NCI-H460 (cell line): ENCODE measurements at places on chromosomes 5 and 9. TPM values are rescaled to one million over a fixed set of nuclear protein-coding genes. Genes with fewer than 3 reads are reported as not detected.

DNA sequence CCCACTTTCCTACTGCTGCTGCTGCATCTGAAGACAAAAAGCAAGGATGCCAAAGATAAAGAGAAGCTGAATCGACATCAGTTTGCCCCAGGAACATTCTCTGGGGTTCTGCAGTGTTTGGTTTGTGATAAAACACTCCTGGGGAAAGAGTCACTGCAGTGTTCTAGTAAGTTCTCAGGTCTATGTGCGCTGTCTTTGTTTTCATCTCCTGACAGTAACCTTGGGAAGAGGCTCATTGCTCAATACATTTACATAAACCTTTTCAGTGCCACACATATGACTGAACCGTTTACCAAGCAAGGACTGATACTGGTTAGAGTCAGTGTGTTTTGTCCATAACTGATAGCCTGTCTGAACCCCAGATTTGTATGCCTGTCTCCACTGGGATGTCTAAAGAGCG, 232.1 kb downstream of the ARHGEF28 start:
- DNase-seq = no peak

- no peak for DNase-seq
Observed at GRCh38 chr5:83044926-83045325, 32.3 kb downstream of the TMEM167A start.

Gene TRIM52
- total RNA-seq = 10.2 and 10.6 TPM in 2 replicates

GRCh38 chr5:24065779-24066178, 558.4 kb downstream of the PRDM9 start:
- no peak for DNase-seq

DNA sequence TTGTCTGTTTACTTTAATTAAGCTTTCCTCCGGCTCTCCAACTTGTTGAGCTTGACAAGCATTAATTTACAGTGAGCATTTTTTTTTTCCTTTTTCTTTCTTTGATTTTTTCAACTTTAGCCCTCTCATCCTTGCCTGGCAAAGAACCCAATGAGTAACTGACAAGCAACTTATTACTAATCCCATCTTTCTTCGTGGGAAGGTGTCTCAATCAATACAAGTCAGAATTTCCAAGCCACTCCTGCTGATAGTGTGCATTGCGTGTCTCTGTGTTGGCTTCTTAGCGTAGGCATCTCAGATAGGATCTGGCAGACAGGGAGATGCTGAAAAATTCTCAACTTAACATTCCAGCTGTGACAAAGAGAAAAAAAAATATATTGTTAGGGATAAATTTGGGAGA, 527.7 kb upstream of the WWC1 start:
- no peak for DNase-seq

DNA sequence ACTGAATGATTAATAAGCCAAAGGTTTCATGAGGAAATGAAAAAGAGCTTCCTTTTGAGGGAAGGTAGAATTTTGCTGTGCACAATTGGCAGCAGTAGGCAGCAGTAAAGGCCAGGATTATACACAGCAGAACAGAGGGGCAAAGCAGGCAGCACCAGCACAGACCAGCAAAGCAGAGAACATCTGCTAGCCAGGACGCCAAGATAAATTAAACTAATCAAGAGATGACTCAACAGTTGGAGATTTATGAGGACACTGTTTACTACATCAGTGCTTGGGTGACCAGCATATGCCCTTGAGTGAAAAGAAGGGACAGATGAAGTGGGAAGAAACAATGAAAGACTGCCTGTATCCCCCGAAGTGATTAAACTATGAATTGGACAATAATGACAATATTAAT, 871.4 kb upstream of the CDH10 start:
- DNase-seq = no peak

Gene CKMT2
- total RNA-seq = not detected in 2 replicates

GRCh38 chr5:73218552-73219171, 45.7 kb downstream of the TMEM174 start:
- DNase-seq = peak; percentile 22

DNA sequence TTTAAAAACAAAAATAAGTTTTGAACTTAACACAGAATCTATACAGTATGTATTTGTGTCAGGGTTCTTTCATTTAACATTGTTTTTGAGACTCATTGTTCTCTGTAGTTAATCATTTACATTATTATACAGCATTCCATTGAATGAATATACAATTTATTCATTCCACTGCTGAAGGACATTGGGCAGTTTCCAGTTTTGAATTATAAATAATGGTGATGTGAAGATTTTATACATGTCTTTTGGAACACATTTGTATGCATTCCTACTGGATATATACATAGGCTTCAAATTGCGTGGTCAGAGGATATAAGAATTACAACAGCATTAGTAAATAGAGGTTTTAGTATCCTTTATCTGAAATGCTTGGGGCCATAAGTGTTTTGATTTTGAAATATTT, 72.0 kb downstream of the CEP120 start:
- no peak for DNase-seq

Gene LCN15
- not detected in 2 replicates for total RNA-seq

DNA sequence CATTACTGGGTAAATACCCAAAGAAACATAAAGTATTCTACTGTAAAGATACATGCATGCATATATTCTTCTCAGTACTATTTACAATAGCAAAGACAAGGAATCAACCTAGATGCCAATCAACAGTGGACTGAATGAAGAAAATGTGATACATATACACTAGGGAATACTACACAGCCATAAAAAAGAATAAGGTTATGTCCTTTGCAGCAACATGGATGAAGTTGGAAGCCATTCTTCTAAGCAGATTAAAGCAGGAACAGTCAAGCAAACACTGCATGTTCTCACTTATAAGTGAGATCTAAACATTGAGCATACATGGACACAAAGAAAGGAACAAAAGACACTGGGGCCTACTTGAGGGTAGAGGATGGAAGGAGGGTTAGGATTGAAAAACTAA, 39.6 kb upstream of the NDUFS4 start:
- DNase-seq = no peak

- no peak for DNase-seq
Observed at GRCh38 chr5:35149041-35149440, 81.2 kb downstream of the PRLR start.

GRCh38 chr5:67969631-67970030, 245.9 kb upstream of the PIK3R1 start:
- no peak for DNase-seq

DNA sequence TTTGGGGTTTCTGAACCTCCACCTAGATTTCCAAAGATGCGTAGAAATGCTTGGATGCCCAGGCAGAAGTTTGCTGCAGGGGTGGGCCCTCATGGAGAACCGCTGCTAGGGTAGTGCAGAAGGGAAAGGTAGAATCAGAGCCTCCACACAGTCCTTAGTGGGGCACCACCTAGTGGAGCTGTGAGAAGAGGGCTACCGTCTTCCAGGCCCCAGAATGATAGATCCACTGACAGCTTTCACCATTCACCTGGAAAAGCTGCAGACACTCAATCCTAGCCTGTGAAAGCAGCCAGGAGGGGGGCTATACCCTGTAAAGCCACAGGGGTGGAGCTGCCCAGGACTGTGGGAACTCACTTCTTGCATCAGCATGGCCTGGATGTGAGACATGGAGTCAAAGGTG, 13.3 kb upstream of the HSDL2 start:
- DNase-seq = no peak

DNA sequence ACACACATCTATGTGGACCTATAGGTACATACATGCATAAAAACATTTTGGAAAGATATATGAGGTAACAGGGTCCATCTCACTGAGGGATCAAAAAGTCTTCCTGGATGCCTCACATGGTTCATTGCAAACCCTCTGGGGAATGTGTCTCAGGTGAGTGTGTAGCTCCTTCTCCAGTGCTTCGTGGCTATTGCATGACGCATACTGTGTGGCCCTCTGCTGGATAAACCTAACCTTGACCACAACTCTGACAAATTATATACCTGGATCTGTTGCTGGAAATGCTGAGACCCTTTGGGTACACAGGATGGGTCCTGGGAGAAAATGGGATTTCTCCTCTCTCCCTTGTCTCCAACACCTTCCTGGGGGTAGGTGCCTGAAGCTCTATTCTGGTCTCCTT, 91.9 kb downstream of the JAKMIP2 start:
- DNase-seq = no peak

Gene DNAJC25
- total RNA-seq = 10.5 and 12.0 TPM in 2 replicates

GRCh38 chr5:99004960-99005359, 76.2 kb upstream of the CHD1 start:
- DNase-seq = no peak

GRCh38 chr9:132673355-132673754, 3.1 kb downstream of the GTF3C4 start:
- DNase-seq = no peak

DNA sequence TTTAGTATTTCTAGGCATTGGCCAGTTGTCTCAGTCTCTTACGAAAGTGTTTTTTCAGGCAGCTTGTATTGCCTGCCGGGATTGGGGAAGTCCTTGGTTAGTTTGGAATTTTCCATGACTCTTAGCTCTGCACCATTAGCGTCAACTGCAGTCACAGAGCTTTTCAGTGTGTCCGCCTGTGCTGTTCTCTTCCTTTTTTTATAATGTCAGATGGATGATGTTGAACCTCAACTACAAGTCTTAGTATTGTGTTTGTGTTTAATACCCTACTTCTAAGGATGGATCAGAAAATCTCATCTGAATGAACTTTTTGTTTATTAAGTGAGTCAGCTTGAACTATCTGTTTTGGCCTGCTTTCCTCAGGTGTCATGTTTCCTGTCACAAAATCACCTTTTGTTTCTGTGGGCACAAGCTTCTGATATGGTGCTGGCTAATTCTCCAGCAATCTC, 33.1 kb downstream of the ATP6V0E1 start:
- no peak for DNase-seq

DNA sequence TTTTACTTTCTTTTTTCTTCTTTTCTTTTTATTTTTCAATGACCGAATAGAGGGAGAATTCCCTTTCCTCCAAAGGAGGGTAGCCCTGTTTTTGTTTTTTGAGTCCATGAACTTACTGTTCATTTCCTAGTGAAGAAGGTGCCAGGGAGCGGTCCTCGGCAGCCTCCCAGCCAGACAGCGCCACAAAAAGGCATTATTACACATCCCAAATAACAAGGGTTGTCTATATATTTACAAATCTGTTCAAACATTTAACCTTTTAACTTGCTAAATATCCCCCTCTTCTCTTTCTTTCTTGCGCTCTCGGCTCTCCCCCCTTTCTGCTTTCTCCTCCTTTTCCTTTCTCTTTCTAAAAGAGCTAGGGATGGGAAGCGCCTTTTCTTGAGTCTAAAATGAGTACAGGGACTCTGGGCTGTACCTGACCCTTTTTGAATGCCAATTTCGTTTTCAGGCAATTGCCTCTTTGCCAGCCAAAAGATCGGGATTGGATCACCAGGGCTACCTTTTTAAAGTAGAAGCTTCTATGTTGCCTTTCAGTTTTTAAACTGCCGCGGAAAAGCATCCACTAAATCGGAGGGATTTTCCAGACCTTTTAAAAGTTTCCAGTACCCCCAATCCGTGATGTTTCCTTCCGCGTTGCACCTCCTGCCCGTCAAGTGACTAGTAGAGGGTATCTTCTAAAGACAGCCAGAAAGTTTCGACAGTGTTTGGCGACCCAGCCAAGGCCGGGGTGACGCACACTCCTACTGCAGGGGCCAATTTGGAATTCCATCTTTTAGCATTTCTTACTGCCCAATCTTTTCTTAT, 125.6 kb downstream of the TMEM161B start:
- no peak for DNase-seq

Gene GGTA1
- total RNA-seq = not detected in 2 replicates

Gene BTNL8
- total RNA-seq = 0.32 TPM in 1 of 2 replicates, not detected in the other

DNA sequence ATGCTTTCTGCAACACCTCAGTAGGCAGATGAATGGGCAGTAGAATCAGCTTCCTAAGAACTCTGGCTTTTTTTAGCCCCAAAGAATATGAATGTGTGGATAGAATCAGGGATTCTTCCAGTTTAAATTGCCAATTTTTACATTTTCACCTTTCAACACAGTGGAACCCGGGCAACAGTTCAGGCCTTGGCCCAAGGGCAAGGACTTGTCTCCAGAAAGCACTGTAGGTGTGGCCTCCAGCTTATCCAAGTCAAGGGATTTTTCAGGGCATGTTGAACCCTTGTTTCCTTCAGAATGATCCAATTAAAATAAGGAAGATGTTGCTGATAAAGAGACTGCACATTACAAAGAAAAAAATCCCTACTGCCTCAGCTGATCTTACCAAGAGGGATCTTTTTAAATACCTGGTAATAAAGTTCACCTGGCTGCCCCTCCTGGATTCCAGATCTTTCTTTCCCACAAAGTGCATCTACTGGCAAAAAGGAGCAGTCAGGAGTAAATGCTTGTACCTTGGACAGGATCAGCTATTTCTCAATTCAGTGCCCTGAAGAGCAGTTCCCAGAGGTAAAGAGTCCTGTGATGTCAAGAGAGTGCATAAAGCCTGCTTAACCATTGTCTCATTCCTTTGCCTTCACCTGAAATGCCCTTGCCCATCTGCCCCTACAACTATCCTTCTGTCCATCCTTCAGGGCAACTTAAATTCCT, 80.1 kb upstream of the PLPP6 start:
- DNase-seq = no peak

Gene DMAC1
- 13.8 and 16.5 TPM in 2 replicates for total RNA-seq

- DNase-seq = no peak
Observed at GRCh38 chr9:133843751-133844397, 105.7 kb upstream of the SARDH start.

- DNase-seq = peak; percentile 8
Observed at GRCh38 chr5:95392593-95393182, 1.5 kb downstream of the FAM81B start.

- DNase-seq = no peak
Observed at GRCh38 chr5:160152901-160153300, 33.7 kb upstream of the PWWP2A start.

Gene CER1
- not detected in 2 replicates for total RNA-seq

DNA sequence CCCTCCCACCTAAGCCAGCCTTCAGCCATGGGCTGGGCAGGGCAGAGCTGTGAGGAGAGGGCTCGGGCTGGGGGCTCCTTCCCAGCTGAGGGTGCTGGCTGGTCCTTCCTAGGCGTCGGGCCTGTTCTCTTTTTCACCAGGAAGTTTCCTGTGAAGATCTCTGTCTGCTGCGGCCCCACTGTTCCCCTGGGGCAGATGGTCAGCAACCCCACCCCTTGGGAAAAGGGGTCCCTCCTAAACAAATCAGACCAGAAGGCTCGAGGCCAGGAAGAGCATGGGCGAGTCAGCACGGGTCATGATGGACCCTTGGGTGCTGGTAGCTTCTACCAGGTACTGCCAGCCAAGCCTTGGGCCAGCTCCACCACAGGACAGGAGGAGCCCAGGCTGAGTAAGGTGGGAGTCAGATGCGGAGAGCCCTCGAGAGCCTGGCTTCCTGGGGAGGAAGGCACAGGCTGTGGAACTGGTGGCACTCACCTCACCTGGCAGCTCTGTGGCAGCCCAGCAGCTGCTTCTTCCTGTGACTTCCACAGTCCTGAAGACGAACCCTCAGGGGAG, 3.5 kb downstream of the CACNA1B start:
- no peak for DNase-seq

GRCh38 chr9:97809666-97810344, 43.2 kb upstream of the FOXE1 start:
- DNase-seq = no peak

GRCh38 chr9:16591092-16591491, 279.4 kb downstream of the BNC2 start:
- no peak for DNase-seq

- DNase-seq = no peak
Observed at GRCh38 chr9:16487915-16488314, 382.6 kb downstream of the BNC2 start.

Gene SLC25A2
- total RNA-seq = not detected in 2 replicates

- no peak for DNase-seq
Observed at GRCh38 chr5:53089481-53089991, 20.0 kb downstream of the MOCS2 start.

Gene ADRB2
- 0.07 and 0.12 TPM in 2 replicates for total RNA-seq

Gene FBXL7
- 3.9 TPM in 2 replicates for total RNA-seq
